ENCODE measurements at places on chromosomes 4 and X.

- no peak for DNase-seq
Measured at GRCh38 chr4:149997881-149998421, 80.3 kb upstream of the DCLK2 start.

DNA sequence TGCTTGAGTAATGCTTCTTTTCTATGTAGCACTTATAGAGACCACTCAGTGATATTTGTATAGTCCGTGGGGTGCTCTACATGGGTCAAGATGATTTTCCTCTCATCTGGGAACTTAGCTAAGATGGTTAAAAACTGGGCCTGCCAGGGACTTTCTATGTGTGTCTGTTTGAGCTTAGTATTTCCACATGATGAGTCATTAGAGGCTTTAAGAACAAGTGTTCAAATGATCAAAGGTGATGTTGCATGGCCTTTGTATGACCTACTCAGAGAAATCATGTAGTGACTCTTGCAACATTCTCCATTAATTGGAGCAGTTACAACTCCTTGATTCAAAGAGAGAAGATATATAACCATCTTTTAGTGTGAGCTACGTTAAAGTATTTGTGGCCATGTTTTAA lies 1480.5 kb upstream of the IGFBP7 start:
- no peak for DNase-seq

DNA sequence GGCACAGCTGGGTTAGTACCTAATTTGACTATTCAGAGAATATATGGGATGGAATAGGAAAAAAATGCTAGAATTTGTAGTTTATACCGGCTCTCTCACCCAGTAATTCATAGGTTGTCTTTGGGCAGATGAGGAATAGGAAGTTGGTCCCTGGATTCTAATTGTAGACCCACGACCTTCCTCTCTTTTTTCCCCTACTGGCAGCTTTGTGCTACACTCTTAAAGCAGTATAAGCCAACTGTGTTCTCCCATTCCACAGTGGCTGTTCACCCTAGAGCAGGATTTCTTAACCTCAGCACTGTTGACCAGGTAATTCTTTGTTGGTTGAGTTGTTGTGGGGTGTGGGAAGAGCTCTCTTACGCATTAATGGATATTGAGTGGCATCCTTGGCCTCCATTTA lies 92.9 kb downstream of the FNIP2 start:
- no peak for DNase-seq

DNA sequence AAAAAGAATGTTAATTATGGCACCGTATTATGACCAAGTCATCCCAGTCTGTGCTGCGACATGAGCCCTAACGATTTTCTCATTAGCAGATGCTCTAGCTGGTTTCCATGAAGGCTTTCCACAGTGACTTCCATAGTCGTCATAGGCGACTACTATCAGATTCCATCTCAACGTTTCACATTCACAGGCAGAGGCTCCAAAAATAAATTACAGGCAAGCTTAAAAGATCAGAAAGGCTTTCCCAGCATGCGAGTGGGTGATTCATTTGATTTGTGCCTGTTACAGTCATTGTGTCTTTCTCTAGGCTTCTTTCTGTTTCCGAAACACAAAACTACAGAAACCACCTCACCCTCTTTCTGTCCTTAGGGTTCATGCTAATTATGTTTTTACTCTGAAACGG lies 43.2 kb downstream of the PALLD start:
- no peak for DNase-seq

GRCh38 chr4:152149745-152150144 lies 386.1 kb downstream of the FBXW7 start:
- DNase-seq: no peak

DNA sequence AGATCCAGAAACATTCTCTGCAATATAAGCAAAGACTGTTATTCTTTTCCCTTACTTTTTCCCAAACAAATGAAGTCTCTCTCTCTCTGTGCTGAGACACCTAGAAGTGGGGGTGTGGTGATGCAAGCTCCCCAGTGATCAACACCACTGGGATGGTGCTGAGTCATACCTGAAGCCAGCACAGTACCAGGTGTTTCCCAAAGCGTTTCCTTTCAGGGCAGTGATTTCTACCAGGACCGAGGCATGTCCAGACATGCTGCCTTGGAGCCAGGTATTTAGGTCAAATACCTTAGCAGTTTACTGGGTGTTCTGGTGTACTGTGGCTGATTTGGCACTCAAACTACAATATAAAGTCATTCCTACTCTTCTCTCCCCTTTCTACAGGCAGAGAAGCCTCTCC lies 726.5 kb downstream of the FAM133A start:
- DNase-seq: no peak

DNA sequence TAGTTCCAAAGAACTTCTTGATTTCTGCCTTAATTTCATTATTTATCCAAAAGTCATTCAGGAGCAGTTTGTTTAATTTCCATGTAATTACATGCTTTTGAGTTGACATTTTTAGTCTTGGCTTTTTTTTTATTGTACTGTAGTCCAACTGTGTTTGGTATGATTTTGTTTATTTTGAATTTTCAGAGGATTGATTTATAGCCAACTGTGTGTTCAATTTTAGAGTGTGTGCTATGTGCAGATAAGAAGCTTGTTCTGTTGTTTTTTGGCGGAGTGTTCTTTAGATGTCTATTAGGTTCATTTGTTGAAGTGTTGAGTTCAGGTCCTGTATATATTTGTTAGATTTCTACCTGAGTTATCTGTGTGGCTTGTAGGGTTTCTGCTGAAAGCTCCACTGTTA lies 533.6 kb downstream of the TRAM1L1 start:
- no peak for DNase-seq

- no peak for DNase-seq
Measured at GRCh38 chr4:159697322-159698283, 594.7 kb downstream of the RAPGEF2 start.

- DNase-seq: no peak
Measured at GRCh38 chr4:18111081-18111480, 89.5 kb upstream of the LCORL start.

Data from posterior vena cava (tissue), 2 donors.